ENCODE measurements at places on chromosomes 1 and 21.

GRCh38 chr1:237303929-237304328 lies 261.9 kb downstream of the RYR2 start:
- DNase-seq, result no peak

DNA sequence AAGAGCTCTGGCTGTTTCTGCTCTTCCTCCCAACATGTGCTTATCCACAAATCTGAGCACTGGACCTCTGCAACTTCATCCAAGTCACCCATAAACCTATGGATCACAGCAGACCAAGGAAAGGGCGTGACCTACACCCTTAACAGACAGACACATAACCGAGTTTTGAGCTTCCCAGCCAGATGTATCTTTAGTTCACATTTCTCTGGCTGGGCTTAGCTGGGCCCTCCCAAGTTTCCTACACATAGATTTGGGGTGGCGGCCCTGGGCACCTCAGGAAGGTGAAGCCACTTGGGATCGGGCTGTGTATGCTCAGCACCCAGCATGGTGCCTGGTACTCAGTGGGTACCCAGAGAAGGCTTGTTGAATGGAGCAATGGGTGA lies 26.4 kb downstream of the FAAH start:
- DNase-seq, result no peak

GRCh38 chr21:14526836-14527695 lies 19.0 kb downstream of the SAMSN1 start:
- no peak for DNase-seq

DNA sequence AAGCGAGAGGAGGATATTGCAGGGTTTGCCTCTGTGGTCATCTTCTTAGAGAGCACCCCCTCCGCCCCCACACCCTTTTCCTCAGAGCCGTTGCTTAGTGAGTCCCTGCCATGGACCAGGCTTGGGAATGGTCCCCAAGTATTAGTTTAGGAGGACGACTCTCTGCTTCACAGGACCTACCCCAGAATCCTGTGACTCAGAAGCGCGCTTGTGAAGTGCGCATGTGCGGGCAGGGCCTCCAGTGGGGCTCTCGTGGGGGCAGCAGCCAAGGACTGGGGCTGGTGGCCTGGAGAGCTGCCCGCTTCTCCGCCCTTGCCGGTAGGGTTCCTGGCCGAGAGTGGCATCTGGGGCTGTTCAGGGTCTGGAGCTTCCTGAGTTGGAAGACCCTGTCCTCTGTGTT lies 37.3 kb upstream of the HMGN1 start:
- no peak for DNase-seq

DNA sequence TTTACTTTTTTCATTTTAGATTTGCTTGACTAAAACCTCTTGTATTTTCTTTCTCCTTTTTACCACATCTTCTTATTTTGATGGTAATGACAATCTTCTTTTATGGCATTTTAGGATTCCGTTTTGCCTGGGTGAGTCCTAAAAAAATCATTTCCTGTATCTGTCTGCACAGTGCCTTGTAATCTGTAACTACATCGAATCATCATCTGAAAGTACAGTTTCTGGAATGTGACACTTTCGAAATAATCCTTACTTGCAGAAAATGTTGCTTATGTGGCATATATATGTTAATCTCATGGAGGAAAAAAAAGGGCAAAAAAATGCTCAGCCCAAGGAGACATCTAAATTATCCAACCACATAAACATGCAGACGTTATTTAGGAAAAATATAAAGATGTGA lies 29.0 kb downstream of the GREM2 start:
- DNase-seq, result no peak

DNA sequence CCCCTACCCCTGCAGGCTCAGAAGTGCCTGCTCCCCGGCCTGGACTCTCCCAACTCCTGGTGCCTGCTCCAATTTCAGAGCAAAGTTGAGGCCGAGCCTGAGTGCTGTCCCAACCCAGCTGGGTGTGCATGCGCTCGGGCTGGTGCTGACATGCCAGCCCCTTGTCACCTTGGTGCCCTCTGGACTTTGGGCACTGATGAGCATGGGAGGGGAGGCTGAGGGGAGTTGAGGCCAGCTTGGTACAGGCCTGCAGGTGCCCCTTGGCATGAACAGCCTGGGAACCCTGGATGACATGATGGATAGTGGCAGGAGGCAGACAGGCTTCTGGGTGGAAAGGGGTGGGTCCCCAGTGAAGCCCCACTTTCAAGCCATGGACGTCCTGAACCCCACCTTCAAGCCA lies 366.1 kb upstream of the NEGR1 start:
- DNase-seq, result no peak

DNA sequence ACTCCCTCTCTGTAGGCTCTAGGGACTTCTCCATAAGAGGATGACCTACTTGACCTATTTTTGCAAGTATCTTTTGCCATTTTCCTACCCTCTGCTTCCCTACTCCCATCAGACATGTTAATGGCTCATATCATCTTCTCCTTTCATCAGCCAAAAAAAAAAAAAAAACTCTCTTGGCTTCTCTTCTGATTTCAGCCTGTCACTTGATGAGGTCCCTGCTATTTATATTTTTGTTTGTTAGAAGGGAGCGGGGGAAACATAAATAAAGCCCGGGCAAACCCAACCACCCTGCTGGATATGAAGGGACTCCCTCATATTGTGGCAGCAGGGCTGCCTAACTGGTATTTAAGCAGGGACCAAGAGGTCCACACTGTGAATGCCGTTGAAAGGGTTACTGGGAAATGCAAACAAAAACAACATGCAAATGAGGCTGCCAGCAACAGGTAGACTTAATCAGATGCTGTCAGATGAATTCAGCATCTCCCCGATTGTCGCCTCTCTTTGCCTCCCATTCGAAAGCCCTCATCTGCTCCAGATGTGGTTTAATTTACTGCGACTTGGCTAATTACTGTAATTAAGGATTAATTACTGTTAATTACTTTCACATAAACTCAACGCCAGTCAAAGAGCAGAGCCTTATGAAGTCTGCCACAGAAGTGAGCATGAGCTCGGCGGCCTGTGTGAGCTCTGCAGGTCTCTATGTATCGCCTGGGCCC lies 172.3 kb downstream of the PBX1 start:
- no peak for DNase-seq

GRCh38 chr1:110024613-110025012 lies 9.8 kb upstream of the STRIP1 start:
- DNase-seq, result no peak

DNA sequence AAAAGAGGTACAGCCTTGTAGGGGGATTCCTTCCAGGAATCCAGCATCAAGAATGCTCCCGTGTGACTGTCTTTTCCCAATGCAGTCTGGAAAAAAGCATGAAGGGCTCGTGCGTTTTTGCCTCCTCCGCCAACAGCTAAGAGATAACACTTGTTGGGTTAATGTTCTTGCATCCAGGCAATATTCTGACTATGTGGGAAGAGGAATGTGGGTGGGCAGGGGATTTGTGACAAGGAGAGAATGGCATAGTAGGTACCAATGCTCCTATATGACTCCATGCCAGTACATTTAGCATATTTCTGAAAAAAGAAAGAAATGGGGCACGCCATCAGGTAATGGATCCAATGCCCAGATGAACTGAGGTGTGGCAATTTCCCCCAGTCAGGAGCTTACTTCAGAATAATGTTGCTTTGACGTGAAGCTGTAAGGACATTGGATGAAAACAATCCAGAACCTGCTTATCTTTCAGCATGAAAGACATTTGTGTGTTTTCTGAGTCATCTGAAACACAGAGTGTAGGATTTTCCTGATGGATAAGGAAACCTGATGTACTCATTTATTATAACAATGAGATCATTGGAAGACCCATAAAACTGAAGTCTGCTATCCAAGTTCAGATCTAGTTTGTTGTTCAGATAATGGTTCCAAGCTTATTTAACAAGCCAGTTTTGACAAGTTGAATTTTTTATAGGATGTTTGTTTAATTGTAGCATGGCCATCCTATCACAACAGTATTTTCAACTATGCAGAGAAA lies 105.5 kb downstream of the LYPLAL1 start:
- no peak for DNase-seq

DNA sequence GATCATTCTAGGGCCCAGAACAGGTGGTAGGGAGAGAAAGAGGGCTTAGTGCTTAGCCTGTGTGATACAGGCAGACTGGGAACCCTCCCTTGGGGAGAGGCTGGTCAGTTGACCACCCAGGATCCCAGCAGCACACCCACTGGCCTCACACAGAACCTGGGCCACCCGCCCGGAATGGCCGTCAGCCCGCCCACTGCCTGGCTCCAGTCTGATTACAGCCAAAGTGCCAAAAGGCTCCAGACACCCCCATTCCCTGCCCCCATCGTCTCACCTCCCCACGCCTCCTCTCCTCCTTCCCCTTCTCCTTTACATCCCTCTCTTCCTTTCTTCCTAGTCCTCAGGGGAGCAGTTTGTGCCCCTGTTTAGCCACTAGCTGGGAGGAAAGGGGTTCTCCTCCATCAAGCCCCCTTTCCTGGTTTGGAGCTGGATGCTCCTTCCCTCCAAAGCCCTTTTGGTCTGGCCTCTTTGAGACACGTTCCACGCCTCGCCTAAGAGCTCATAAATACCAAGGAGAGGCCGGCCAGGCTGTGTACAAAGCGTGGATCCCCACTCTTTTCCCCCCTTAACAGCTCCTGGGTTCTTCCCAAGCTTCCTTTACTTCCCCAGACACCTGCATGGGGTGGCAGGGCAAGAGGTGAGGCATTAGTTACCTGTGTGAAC lies 4.6 kb upstream of the WNT2B start:
- no peak for DNase-seq

- DNase-seq, result peak; percentile 82
Observed at GRCh38 chr1:179774000-179774399, 30.9 kb downstream of the FAM163A start.

DNA sequence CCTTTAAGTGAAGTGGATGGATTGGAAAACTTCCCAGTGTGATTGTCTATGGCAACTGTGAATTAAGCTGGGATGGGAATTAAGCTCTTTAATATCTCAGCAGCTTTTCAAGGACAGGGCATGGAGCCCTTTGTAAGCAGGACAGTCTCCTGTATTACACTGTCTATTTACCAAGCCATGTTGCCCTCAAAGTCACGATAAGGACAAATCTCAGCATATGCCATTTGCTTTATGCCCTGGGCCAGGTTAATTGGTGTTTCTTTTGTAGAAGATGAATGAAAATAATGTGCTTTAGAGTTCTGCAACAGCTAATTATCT lies 17.6 kb downstream of the UTP25 start:
- no peak for DNase-seq

- DNase-seq, result peak; percentile 12
Observed at GRCh38 chr1:67052741-67053534, 1.0 kb downstream of the SLC35D1 start.
